Uterus (tissue), 4 donors: ENCODE measurements at places on chromosomes 3 and 15.
A peak's percentile ranks its signal among the peaks of the same experiment; 100 is the strongest.

DNA sequence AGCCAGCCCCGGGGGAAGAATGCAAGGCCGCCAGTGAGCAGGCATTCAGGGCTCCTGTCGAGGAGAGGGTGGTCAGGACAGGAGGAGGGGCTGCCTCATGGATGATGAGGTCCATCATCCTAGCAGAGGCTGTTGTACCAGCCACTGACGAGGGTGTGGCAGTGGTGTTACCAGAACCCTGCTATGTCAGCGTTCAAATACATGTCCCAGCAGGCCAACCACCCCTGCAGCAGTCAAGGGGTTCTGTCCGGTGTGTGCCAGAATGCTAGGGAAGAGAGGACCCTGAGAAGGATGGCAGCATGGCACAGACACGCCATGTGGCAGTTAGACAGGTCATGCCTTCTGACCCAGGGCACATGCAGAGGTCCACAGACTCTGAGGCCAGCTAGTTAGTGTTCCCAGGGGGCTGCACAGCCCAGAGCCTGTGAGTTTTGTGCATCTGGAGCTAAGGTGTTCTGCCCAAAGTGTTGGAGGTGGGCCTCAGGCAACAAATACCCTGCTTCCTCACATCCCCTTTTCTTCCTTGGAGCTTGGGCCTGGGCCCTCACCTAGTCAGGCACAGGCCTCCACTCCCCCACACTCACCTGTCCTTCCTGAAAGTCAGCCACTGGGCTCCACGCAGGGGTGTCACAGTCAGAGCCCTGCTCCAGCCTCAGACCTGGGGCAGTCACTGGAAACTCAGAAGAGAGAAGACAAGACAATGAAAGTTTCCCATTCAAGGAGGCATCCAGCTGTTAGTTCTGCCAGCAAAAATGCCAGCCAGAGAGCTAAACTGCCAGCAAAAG lies 7.8 kb downstream of the PAK6 start:
- no peak for DNase-seq

- DNase-seq, result no peak
These were observed 25.6 kb downstream of the CPNE4 start for GRCh38 chr3:132009241-132009640.

GRCh38 chr15:88821993-88822392 lies 18.8 kb downstream of the ACAN start:
- DNase-seq, result no peak

DNA sequence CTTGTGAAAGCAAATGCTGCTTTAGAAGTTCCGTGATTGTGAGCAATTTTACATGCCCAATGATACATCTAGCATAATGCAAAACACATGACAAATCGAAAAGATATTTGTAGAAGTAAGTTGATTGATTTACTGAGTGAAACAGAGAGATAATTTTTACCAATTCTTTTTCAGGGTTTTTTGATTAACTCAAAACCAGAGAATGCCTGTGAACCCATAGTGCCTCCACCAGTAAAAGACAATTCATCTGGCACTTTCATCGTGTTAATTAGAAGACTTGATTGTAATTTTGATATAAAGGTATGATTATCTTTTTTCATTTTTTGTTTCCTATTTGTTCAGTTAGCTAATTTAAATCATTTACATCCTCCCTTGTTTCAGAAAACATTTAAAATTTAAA lies 58.8 kb downstream of the RNF13 start:
- no peak for DNase-seq

DNA sequence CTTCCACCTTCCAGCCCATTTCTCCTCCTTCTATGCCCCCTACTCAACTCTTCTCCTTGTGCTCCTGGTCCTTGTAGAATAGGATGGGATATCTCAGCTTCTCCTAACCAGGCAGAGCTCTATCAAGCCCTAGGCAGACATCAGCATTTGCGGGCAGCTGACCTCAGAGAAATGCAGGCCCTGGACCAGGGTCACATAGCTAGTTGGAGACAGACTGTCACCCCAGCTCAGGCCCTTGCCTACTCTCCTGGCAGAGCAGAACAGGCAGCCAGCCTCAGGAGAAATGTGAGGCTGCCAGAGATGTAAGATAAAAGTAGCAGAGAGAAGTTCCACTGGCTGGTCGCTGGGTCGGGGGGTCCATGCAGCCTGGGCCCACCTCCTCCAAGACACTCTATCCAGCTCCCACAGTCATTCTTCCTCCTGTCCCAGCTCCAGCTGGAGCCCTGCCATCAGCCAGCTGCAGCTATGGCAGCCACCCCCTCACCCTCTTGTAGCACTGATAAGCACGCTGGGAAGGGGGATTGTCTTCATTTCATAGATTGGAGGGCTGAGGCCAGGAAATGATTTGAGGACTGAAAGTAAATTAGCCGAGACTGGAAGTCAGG lies 4.0 kb downstream of the CYP8B1 start:
- no peak for DNase-seq

GRCh38 chr15:70447521-70447920 lies 315.8 kb downstream of the UACA start:
- DNase-seq, result no peak

- no peak for DNase-seq
These were observed 1.2 kb downstream of the TIGIT start for GRCh38 chr3:114294940-114295480.

DNA sequence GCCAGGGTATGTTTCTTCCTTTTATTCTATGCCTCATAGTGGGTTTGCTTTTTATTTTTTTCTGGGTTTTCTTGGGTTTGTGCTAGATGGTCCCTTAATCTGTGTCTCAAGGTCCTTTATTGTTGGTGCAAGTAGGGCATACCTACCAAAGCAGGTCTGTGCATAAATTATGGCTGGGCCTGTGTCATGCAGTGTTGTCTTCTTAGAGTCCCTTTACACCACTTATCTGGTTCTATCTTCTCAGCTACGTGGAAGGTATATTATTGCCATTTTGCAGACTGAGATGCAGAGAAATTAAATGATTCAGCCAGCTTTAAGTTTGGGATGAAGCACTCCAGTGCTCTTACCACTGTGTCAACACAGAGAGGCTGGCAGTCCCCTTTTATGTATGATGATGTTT lies 293.5 kb upstream of the SOX2 start:
- no peak for DNase-seq

DNA sequence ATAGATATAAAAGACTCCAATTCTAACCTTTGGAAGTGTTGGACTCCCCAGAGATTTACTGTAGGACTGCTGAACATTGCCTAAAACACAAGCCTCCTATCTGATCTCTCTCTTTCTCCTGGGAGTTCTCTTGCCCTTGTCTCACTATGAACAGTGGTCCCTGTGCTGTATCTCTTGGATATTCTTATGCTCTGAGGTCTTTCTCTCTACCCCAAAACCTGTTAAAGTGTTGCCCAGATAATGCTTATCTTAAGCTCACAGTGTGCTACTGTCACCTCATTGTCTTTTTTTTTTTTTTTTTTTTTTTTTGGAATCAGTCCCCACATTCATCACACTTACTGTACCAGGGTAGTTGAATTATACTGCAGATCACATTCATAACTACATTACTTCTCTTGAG lies 131.0 kb upstream of the CBLB start:
- DNase-seq, result no peak

GRCh38 chr3:11924518-11924917 lies 77.8 kb upstream of the TAMM41 start:
- DNase-seq, result no peak

DNA sequence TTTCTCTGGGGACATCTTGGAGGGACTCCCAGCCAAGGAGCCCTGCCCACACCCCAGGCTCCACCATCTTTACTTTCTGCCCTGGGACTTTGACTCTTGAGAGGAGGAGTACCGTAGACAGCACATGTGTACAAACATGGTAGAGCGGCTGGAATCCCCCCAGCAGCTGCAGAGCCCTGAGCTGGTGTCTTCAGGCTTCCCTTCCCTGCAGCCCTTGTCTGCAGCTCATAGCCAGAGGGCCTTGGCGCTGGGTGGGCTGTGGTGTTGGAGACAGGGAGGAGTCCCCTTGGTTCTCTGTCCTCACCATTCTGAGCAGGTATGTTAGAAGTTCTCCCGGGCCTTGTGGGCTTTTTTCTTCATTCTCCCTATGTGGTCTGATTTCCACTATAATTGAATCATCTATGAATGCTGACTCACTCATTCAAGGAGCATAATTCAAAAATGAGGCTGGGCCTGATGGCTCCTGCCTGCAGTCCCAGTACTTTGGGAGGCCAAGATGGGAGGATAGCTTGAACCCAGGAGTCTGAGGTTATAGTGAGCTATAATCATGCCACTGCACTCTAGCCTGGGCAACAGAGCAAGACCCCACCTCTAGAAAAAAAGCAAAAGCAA lies 97.8 kb upstream of the MEF2A start:
- no peak for DNase-seq

DNA sequence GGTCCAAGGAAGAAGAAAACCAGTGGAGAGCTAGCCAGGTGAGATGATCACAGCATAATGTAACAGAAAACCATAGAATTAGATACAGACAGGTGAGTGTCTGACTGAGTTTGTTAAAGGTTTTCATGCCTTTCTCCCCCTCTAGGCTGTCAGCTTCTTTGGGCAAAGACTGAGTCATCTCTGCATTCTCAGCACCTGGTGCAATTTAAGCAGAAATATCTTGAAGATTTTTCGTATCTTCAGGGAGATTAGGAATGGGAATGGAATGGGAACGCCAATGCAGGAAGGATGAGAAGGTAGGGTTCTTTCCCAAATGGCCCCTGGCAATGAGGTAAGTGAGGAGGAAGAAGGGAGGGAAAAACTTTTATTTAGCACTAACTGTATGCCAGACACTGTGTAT lies 122.0 kb upstream of the SLC7A14 start:
- no peak for DNase-seq

GRCh38 chr3:193498215-193498614 lies 56.5 kb downstream of the ATP13A4 start:
- no peak for DNase-seq

DNA sequence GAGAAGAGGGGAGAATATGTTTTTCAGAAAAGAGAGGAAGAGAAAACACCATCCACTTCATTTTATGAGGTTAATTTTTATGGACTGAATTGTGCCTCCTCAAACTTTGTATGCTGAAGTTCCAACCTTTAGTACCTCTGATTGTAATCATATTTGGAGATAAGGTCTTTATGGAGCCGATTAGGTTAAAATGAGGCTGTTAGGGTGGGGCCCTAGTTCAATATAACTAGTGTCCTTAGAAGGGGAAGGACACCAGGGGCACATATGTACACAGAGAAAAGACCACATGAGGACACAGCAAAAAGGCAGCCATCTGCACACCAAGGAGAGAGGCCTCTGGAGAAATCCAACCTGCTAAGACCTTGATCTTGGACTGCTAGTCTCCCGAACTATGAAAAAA lies 38.9 kb upstream of the TCF12 start:
- DNase-seq, result no peak

DNA sequence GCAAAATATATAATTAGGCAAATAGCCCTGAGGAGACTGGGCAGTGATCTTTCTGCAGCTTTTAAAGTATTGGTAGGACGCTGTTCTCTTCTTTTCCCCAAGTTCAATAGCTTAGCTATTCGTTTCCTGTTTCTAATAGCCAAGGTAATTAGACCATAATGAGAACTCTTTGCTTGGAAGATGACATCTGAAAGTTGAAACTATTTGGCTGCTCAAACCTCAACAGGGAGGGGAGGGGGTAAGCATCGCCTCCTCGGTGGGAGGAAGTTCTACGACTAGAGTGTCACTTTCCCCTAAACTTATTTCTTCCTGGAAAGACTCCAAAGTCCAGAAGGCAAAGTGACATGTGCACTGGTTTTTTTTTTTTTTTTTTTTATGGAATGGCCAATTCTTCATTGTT lies 22.8 kb upstream of the ALDH1A3 start:
- no peak for DNase-seq

- DNase-seq, result no peak
These were observed 2.7 kb downstream of the GAP43 start for GRCh38 chr3:115626006-115626409.

DNA sequence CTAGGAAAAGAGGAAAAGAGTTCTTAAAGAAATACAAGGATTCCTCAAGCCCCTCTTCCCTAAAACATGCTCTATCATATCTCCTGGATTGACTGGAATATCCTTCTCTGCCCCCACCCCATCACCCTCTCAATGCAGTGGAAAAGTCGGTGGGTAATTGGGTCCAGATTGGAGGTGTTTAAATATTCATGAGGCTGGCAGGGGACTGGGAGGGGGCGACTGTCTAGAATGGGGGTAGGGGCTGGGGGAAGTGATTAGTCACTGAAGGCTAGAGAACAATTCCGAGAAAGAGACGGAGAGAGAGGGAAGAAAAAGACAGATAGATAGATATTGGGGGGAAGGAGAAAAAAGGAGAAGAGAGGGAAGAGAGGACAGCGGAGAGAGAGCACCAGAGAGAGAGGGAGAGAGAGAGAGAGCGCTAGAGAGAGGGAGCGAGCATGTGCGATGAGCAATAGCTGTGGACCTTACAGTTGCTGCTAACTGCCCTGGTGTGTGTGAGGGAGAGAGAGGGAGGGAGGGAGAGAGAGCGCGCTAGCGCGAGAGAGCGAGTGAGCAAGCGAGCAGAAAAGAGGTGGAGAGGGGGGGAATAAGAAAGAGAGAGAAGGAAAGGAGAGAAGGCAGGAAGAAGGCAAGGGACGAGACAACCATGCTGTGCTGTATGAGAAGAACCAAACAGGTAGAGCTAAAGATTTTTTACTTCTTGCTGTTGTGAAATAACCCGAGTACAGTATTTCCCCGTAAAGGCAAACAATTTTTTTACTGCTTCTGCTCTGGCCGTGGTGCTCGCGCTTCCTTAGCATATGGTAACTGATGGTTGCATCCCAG lies at the start of gene GAP43:
Gene GAP43 (plus strand): TSS at position 467 of the 825 bp plus-strand sequence. CDS start 180 bp downstream, at position 647.
- peak; percentile 22 for DNase-seq

- DNase-seq, result no peak
These were observed 1.4 kb upstream of the ZFAND6 start for GRCh38 chr15:80058044-80058443.

DNA sequence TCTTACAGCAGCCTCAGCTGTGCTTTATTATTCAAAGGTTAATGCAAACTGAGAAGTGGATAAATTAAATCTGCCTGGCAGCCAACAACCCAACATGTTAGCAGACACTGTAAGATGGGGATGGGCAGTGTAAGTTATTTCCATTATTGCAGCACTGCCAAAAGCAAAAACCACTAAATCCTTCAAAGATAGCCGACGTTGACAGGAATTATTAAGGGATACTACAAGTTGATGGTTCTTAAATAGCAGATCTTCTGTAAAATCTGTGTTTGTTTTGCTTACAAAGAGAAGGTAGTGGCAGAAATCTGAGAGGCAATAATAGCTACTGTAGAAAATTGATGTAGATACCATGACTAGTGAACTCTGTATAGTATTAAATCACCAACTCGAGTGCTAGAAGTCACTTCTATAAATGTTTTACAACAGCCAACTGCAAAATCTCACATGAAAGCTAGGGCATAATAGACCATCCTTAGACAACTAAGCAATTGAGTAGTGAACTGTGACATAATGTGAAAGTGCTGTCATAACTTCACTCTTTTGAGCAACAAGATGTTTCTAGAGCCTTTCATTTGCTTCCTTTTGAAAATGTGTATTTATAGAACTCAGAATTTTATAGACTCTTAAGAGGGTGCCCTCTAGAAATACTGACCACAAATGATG lies 278.6 kb downstream of the UBE2E2 start:
- DNase-seq, result no peak

DNA sequence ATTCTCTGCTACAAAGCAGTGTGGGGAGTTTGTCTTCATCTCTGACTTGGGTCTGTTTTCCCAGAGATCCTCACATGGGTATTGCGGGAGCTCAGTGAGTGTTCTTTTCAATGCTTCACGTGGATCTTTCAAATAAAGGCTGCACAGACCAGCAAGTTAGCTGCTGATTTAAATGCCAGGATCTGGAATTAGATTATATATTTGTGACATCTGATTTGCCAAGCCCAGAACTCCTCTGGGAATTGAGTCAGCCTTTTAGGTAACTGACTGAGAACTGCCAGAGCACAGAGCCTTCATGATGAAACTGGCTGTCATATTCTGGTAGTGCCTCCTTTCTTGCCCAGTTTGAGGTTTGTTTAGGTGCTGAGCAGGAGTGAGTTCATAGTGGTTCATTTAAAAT lies 14.7 kb downstream of the EDEM1 start:
- no peak for DNase-seq

- DNase-seq, result no peak
These were observed 237.1 kb downstream of the RYR3 start for GRCh38 chr15:33547876-33548275.
